ENCODE measurements at places on chromosomes 13 and 19.

- DNase-seq, result no peak
Measured at GRCh38 chr19:38759590-38760003, 13.7 kb downstream of the LGALS7 start.

- DNase-seq, result no peak
Measured at GRCh38 chr19:56167064-56167578, 8.7 kb upstream of the GALP start.

GRCh38 chr13:54884682-54885081 lies 1856.1 kb downstream of the OLFM4 start:
- DNase-seq, result no peak

DNA sequence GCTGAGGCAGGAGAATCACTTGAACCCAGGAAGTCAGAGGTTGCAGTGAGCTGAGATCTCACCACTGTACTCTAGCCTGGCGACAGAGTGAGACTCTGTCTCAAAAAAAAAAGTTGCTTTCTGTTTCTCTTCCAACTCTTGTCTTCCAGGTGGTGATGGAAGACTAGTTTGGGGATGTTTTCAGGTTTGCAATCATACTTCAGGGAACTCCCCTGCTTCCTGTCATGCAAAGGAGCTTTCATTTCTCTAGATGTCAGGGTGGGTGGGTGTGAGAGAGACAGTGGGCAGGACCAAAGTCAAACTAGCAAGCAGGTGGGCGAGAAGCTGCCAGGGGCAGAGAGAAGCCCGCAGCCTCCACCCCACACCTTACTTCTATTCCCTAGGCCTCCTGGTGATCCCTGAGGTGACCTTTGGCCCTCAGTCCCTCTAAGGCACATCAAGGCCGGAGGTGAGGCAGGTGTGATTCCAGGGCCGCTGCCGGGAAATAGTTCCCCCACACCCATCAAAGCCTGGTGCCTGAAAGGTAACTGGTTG lies 25.7 kb downstream of the CCNE1 start:
- no peak for DNase-seq

Measured in NCI-H1048 (cell line).